LNCaP clone FGC (cell line): ENCODE measurements at places on chromosomes 11 and 22.

DNA sequence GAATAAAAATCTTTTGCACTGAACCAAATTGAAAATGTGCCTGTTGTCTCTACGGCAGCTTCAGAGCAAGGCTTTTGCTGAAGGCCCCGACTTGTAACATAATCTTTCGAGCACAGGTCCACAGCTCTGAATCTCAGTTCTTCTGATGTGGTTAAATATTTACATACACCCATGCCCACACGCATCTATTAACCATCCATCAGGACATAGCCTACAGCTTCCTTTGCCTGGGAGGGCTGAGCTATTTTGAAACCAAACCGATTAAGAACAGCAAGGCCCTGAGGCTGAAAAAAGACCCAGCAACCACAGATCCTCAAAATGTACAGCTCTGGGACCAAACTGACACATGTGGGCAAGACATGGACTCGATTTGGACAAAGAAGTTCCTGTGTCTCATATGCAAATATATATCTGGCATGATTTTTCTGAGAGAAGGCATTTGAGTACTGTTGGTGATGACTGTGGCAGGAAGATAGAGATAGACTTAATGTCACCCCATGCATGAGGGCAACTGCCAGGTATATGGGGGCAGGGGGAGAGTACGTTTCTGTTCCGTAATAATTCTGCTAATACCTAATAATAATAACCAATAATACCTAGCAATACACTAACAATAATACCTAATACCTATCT is 322.7 kb upstream of the PLET1 start:
- DNase-seq, result no peak

DNA sequence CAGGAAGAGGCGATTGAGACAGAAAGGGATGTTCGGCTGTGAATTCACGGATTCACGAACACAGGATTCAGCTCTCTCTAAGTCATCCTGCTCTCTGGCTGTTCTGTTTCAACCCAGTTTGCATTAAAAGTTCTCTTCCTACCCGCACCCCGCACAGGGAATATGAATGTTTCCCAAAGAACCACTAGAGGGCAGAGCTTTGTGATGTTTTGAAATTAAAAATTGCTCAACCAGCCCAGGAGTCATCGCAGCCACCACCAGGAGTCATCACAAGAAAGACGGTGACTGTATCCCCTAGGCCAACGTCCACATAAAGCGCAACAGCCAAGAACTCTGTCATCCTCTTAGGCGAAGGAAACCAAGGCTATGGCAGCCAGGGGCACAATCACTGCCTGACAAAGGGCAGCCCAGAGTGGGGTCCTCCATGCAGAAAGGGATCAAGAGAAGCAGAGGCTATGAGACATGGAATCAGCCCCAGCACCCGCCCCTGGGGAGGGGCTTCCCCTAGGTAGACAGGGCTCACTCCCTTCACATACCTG is 122.4 kb downstream of the WT1 start:
- DNase-seq, result no peak

DNA sequence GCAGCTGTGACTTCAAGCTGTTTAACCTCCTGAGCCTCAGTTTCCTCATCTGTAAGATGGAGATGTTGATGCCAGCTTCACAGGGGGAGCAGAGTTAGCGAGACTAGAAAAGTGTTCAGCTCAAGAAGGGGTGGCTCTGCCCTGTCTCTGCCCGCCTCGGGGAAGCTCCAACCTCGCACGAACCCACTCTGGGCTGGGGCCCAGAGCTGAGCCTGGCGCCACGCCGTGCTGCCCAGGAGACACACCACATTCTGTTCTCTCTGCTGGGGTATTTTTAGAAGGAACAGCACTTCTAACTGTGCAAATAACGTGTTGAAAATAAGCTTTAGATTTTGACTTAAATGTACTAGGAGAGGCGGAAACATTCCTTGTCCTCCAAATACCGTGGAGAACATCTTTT is 74.1 kb downstream of the PHF21B start:
- no peak for DNase-seq

DNA sequence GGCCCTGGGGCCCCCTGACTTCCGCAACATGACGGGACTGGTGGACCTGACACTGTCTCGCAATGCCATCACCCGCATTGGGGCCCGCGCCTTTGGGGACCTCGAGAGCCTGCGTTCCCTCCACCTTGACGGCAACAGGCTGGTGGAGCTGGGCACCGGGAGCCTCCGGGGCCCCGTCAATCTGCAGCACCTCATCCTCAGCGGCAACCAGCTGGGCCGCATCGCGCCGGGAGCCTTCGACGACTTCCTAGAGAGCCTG is 992 bp downstream of the LRFN4 start:
- no peak for DNase-seq

DNA sequence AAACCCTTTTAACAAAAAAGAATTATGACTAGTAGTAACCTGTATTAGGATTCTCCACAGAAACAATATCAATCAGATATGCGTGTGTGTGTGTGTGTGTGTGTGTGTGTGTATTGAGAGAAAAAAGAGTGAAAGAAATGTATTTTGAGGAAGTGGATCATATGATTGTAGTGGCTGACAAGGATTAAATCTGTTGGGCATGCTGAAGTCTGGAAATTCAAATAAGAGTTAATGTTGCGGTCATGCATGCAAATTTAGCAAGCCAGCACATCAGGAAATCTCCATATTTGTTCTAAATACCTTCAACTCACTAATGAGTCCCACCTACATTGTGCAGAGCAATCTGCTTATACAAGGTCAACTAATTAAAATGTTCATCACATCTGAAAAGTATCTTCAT is 46.8 kb upstream of the IGLL5 start:
- DNase-seq, result no peak

DNA sequence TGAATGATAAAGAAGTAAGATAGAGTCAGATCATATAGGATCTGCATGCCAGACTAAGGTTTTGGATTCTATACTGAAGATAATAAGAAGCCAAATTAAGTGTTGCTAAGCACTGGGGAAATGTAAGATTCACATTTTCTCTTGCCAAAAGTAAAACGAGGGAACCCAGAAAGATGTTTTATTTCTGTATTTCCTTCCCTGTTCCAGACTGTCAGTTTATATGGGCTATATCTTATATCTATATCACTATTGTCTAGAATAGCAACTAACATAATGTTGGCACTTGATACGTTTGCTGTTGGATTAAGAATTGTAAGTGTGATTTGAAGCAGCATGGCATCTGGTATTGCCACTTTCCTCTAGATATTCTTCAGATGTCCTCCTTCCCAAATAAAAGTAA is 8.3 kb downstream of the OR52E6 start:
- DNase-seq, result no peak

- no peak for DNase-seq
Measured at GRCh38 chr22:40628354-40629042, 8.0 kb downstream of the MRTFA start.

DNA sequence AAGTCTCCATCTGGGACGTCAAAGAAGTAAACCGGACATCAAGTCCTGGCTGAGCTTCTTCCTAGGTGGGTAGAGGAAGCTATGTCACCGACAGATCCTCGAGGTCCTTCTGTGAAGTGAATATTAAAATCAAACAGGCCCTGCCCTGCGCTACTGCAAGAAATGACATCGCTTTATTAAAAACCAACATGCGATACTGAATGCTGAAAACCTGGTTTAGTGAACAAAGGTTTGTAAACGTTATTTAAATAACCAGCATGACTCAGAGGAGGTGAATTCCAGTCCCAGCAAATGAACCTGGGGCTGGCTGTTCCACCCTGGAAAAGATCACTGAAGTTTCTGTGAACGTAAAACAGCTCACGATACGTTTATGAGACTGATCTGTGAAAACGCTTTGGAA is 645 bp downstream of the RTCB start:
- no peak for DNase-seq

DNA sequence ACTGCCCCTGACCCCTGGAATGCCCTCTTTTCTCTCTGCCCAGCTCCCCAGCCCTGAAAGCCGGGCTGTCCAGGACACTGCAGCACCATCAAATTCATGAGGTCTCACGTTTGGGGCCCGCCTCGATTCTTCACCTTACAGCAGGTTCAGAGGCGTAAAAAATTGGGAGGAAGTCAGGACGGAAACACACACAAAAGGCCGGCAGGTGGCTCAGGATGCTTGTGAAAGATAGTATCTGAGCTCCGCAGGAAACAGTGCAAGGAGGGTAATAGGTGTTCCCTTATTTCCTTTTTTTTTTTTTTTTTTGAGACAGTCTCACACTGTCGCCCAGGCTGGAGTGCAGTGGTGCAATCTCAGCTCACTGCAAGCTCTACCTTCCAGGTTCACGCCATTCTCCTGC is 4.1 kb downstream of the RFPL2 start:
- DNase-seq, result no peak

GRCh38 chr22:44154436-44154942 is 26.2 kb upstream of the PARVG start:
- DNase-seq, result no peak

GRCh38 chr11:108914211-108914610 is 249.3 kb downstream of the DDX10 start:
- no peak for DNase-seq

DNA sequence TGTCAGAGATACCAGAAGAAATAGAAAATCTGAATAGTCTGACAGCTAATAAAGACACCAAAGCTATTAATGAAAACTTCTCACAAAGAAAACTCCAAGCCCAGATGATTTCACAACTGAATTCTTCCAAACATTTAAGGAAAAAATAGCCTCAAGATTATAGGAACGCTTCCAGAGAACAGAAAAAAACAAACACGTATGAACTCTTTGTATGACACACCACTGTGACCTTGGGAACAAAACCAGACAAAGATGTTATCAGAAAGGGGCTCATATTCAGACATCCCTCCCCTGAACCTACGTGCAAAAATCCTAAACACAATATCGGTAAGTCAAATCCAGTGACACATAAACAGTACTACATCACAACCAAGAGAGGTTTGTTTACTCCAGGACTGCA is 23.5 kb downstream of the CERK start:
- DNase-seq, result peak; percentile 3

DNA sequence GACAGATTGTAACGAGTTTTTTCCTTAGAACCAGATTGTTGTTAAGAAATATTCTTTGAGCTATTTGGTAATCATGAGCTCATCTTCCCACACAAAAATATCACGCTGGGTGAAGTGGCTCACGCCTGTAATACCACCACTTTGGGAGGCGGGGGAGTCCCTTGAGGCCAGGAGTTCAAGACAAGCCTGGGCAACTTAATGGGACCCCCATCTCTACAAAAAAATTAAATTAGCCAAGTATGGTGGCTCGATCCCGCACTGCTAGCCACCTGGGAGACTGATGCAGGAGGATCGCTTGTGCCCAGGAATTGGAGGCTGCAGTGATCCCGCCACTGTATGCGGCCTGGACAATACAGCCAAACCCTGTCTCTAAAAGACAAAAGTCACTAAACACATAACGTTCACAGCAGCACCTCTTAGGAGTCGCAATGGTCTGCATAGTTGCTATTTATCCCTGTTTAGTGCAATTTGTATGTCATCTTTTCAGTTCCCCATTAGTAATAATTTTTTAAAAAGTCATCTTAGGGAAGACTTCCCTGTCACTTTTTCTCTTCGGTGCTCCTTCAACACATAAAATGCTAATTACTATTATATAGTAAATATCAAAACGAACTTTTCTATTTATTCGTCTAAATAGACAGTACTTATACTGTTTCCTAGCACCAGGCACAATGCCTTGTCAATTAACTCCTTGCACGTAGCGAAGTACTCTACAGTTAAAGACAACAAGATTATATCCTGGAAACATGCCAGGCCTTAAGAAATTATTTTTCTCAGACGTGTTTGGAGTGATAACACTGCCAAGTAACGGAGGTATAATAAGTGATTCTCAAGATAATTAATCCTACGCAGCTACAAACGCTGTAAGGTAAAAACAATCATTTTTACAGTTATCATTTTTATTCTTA is 1.1 kb downstream of the ST13 start:
- DNase-seq, result no peak

- DNase-seq, result no peak
Measured at GRCh38 chr22:22865311-22866072, 22.1 kb upstream of the IGLL5 start.

DNA sequence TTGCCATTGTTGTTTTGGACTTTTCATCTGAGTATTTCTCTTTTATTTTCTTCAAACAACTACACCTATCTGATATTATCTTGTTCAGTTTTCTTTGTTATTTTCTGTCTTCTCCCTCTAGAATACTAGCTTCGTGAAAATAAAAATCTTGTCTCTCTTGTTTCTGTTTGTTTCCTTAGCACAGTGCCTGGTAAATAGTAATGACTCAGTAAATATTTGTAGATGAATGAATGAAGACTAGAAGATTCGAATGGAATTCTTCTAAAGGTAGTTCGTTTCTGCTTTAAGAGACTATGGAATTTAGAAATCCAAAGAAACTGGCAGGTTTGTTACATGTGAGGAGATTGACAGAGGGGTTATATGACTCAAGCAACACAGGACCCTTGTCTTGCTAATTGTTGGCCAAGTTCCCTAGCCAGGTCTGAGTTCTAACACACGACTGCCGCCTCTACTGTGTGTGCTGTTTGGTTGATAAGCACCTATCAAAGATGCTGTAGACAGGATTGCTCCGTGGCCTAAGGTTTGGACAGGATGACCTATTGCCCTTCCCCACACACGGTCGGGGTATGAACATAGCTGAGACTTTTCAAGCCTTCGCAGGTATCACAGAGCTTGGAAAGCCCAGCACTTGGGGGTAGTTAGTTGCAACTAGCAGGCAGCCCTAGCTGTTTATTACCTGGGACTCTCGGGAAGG is 831 bp upstream of the TMEM135 start:
- no peak for DNase-seq

DNA sequence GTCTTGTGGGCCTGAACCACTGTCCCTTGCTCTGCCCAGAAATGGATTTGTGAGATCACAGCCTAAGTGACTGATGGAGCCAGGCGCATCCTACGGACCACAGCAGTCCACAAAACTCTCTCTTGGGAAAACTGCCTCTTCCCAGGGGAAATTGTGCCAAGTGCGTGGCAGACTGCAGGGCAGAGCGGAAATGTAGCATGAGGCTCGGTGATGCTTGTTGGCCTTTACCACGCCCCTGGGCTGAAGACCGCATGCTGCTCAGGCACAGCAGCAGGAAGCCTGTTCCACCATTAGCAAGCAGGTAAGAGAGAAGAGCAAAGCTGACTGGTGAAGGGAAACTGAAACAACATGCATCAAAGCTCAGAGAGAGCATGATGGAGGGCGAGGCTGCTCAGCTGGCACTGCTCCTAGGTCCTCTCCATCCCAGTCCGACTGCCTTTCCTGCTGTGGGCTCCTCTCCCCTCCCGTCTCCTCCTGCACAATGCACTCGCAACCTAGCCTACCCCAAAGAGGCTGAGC is 26.5 kb upstream of the SCARF2 start:
- no peak for DNase-seq

- DNase-seq, result no peak
Measured at GRCh38 chr11:69300120-69301060, 6.4 kb downstream of the MYEOV start.

- DNase-seq, result no peak
Measured at GRCh38 chr11:19117760-19118097, 761 bp downstream of the ZDHHC13 start.
